AG09309 (cell line): ENCODE measurements at places on chromosomes 3 and 15.

DNA sequence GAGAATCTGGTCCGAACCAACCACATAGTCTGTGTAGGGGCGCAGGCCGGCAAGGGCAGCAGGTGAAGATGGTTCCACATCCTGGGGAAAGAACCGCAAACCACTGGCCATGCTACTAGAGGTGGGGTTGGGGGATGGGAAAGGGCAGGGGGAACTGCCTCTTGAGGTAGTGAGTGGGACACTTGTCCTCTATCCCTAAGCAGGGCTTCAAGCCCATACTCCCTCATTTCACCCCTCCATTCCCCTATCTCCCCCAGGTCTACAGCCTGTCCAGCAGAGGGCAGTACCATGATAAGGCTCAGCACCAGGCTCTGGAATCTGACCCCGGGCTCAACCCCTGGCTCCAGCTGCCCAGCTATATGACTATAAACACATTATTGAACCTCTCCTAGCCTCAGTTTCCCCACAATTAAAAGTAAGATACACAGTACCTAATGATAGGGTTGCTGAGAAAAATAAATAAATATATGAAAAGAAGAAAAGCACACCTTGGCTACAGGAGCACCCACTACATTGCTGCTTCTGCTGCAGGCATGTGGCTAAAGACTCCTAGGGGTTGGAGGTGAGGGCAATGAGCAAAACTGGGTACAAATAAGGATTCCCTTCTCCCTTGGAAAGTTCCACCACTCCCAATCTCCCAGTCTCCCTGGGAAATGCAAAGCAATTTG lies 6.3 kb downstream of the GORASP1 start:
- no peak for DNase-seq

- DNase-seq: no peak
Observed at GRCh38 chr3:35528728-35529127, 110.6 kb upstream of the ARPP21 start.

- peak; percentile 13 for DNase-seq
Observed at GRCh38 chr15:99963096-99963825, 230.0 kb upstream of the LYSMD4 start.

DNA sequence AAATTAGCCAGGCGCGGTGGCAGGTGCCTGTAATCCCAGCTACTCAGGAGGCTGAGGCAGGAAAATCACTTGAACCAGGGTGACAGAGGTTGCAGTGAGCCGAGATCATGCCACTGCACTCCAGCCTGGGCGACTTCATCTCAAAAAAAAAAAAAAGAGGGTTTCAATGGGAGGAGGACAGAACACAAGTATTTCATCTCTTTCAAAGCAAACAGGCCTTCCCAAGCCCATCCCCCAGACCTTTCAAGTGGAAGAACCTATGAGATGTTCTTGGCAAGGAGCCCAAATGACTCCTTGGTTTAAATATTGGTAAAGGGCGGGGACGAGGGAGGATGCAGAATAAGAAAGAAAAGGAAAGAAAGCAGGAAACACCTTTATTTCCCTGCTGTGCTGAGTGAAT lies 62.2 kb upstream of the MCF2L2 start:
- DNase-seq: no peak
